ENCODE measurements at places on chromosomes 6 and 20.

DNA sequence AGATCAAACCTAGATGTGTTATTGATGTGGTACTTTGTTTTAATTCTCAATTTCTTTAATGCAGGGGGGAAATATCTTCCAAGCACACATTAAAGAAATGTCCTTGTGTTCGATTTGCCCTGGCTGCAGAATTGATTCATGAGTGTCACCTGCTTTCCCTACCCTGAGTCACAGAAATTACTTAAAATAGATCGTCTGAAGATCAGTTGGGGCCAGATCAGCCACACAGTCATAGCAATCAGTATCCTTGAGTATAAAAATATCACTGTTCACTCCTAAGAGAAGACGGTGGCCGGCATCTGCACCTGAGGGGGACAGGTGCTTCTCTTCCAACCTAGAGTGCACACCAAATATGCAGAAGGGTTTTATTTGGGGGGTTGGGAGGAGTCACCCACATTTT, 115.2 kb upstream of the RIN2 start:
- no peak for DNase-seq

- no peak for DNase-seq
Measured at GRCh38 chr20:2249935-2250334, 45.9 kb upstream of the TGM3 start.

DNA sequence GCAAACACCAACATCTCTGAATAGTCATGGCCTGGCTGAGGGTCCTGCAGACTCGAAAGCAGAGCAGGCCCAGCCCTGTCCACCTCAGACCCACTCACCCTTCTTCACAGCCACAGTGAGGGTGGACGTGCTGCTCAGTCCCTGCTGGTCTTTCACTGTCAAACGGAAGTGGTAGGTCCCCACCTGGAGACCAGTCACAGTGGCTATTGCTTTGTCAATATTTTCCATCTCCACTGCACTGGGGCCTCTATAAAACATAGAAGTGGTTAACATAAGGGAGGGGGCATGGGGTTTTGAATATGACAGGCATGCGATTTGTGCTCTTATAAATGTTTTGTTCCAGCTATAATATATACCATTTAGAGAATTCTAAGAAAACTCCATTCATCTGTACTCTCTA, 73.9 kb downstream of the ALDH5A1 start:
- no peak for DNase-seq

- DNase-seq: no peak
Measured at GRCh38 chr6:11270030-11271027, 37.9 kb upstream of the NEDD9 start.

- DNase-seq: no peak
Measured at GRCh38 chr6:136786658-136787057, 5.6 kb downstream of the MAP3K5 start.

- DNase-seq: no peak
Measured at GRCh38 chr6:5278565-5279120, 17.3 kb downstream of the FARS2 start.

- no peak for DNase-seq
Measured at GRCh38 chr6:88840796-88841539, 122.5 kb downstream of the RNGTT start.

DNA sequence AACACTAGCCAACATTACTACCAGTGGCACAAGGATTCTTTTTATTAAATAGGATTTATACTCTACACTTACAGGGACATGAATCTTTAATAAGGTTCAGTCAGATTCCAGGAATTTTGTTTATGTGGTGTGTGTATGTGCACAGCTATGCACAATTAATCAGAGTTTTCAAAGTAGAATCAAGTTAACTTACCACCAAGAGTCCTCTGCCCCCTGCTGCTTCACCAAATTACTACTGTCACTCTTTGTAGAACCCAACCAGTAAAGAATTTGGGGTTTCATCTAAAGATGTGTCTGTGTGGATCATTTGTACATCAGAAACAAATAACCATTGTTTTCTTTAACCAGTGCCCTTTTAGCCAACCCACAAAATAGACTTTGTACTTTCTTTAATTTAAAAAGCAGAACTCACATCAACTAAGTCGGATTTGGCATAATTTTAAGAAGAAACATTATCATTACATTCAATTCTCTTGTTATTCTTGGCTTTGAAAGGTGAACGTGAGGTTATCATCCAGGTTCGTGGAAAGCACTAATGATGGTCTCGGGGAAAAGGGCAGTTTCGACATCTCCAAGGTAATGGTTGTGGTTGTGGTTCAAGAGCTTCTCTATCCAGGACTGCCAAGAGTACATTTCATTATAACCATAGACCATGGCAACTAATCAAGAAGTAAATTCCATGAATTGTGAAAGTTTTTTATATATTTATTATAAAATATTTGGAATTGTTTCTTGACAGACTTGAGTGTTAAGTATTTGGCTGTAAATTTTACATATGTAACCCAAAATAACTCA, 514.3 kb upstream of the ID4 start:
- DNase-seq: no peak

DNA sequence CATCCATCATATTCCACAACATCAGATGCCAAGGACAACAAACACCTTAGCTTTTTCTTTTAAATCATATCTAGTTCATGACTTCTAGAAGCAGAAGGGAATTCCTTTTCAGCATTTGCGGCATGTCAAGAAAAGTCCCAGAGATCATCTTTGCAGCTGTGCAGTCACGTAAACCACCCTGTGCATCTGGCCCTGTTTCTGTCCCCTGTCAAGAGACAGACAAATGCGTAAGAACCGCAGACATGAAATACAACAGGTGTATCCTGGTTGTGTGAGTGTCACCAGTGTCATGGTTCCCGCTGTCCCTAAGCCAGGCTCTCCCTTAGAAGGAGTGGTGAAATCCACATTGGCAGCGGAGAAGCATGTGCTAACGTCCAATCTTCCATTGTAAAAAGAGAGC, 28.1 kb downstream of the LY86 start:
- DNase-seq: no peak

GRCh38 chr6:89492025-89492640, 59.2 kb downstream of the ANKRD6 start:
- DNase-seq: no peak

DNA sequence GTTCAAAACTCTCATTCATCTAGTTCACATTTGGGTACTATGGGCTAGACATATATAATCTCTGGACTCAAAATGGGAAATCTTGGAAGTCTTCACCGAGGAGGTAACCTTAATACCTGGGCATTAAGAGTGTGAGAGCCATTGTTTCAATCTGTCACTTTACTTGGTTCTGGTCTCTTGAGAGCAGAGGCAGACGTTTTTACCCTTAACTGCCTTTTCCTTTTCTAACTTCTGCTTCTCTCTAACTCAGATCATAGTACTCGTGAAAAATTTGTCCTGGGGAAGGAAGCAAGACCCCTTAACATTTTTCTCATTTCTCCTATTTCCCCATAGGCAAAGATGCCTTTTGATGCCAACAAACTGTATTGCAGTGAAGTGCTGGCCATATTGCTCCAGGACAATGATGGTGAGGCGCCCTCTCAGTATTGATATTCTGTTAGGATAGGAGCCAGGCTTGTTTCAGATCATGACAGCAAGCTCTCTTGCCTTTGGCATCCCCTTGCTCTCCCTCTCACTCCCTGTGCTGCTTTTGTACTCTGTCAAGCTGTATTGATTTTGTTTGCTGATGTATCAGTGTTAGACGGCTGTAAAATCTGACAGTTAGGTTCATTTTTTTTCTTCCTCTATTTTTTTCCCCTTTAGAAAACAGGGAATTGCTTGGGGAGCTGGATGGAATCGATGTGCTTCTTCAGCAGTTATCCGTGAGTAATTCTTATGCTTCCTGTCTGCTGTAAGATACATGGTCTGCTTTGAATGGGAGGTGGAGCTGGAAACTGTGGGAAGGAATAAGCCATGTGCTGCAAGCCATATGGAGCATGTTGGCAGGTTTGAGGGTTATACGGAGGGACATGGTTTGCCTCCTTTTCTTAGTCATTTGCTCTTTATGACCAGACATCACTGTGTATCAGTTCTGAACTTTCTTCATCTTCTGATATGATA, 83.5 kb downstream of the CTNNBL1 start:
- DNase-seq: no peak

DNA sequence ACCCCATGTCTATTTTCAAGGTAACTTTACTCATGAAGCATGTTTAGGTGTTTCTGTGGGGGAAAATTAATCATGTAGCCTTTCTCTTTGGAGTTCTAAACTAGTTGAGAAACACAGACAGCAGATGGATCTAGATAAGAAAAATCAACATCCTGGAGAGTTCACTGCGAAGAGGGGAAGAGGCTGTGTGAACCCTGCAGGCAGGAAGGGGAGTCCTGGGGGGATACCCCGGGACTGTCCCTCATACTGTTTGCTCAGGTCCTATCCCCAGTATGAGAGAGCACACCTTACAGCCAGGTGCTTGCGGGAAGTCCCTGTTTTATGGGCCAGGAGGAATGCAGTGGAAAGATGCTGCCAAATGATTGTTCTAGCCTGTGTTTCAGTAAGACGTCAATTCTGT, 32.7 kb downstream of the CHMP4B start:
- DNase-seq: no peak

DNA sequence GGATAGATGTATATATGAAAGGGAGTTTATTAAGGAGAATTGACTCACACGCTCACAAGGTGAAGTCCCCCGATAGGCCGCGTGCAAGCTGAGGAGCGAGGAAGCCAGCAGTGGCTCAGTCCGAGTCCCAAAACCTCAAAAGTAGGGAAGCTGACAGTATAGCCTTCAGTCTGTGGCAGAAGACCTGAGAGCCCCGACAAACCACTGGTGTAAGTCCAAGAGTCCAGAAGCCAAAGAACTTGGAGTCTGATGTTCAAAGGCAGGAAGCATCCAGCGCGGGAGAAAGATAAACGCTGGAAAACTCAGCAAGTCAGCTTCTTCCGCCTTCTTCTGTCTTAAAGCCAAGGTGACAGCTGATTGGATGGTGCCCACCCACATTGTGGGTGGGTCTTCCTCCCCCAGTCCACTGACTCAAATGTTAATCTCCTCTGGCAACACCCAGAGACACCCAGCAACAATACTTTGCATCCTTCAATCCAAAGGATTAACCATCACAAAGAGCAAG, 102.6 kb upstream of the GJE1 start:
- DNase-seq: no peak

DNA sequence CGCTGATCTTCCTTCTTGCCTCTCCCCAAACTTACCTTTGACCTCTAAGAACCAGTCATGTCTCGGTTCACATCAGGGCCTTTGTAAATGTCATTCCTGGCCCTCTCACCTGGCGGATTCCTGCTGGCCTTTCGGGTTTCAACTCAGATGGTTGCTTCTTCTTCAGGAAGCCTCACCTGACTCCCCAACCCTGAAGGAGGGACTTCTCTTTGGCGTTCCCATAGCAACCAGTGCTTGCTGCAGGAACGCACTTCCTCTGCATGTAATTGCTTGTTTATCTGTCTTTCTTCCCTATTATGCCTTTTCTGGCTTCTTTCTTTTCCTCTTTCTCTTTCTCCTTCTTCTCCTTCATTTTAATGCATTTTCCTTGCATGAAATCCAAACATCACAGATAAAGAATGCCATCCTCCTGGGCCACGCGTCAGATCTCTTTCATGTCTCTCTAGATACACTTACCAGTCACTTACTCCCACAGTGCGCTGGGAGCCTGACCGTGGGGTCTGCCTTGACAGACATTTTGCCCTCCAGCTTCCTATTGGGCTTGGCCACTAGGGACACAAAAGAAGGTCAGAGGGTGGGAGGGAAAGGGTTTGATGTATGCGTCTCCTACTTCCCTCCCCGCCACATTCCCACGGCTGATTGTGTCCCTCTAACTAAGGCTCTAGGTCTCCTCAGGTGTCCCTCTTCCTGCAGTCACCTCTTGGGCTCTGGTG, 295.7 kb upstream of the TSHZ2 start:
- no peak for DNase-seq

- DNase-seq: no peak
Measured at GRCh38 chr20:60718743-60719480, 533.1 kb upstream of the CDH4 start.

DNA sequence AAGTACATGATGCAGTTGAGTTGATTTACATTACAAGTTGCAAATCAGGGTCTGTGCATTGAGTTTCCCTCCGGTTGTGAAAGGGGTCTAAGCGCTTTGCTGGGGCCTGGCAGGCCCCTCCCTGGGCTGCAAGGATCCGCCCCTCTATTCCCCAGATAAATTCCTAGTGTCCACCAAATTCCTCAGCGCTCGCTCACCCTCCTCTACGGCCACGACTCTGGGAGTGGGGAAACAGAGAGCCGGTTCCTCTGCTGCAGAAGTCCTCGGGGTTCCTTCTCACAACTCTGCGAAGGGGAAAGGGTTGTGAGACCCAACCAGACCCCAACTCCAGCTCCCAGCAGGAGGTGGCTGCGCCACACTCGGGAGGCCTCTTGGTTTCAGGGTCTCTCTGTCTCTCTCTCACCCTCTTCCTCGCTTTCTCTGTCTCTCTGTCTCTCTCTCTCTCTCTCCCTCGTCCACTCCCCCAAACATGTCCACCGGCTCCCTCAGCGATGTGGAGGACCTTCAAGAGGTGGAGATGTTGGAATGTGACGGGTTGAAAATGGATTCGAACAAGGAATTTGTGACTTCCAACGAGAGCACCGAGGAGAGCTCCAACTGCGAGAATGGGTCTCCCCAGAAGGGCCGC, at the start of gene TCF21:
Gene TCF21 (plus strand): TSS at position 185 of the 628 bp plus-strand sequence. CDS start 285 bp downstream, at position 470.
- no peak for DNase-seq

- no peak for DNase-seq
Measured at GRCh38 chr6:78810146-78810545, 57.2 kb upstream of the IRAK1BP1 start.

DNA sequence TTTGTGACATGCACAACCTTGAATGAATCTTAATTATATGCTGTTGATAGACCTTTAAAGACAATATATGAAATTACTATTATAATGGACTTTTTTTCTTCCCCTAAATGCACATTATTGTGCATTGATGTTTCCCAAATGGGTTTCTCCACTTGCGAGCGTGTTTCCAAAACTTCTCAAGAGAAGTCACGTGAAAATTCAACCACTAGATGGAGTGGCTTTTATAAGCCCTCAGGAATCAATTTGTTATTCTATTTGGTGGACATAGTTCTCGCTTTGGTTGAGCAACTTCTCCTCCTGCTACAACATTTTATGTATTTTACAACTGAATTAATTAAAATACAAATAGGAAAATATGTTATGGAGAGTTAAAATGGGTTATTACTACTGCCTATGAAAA, 9.0 kb downstream of the CNR1 start:
- no peak for DNase-seq

DNA sequence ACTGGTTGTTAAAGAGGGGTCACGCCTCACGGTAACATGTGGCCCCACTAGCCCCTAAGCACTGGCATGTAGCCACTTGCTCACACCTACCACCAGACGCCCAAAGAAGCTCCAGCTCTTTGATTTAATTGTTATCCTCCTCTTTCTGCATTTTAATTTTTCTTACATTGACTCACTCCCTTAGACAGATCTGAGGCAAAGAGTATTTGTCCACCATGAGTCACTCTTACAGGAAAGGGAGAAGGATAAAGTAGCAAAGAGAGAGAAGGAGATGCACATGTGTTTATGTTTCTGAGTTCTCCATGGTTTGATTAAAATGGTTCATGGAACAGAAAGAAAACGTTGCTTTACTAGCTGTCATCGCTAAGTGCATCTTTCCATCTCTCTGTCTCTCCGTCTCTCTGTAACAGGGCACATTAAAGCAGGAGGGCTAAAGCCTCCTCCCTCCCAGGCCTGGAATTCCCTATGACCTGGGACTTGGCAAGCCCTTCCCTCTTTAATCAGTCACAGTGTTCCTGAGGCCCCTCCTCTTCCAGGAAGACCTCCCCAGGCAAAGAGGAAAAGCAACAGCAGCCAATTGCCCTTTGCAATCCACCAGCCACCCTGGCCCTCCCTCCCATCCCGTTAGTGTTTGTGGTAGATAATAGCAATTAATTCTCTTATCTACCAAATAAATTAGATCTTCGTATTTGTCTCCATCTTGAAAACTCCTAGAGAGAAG, 112.8 kb upstream of the TSHZ2 start:
- DNase-seq: no peak

- DNase-seq: no peak
Measured at GRCh38 chr6:87702589-87702945, 534 bp upstream of the AKIRIN2 start.

Data from CD4-positive, alpha-beta memory T cell (primary cell).